Sigmoid colon (tissue), 7 donors: ENCODE measurements at places on chromosomes 16 and 17. TPM values are rescaled to one million over a fixed set of nuclear protein-coding genes. Genes with fewer than 3 reads are reported as not detected.

DNA sequence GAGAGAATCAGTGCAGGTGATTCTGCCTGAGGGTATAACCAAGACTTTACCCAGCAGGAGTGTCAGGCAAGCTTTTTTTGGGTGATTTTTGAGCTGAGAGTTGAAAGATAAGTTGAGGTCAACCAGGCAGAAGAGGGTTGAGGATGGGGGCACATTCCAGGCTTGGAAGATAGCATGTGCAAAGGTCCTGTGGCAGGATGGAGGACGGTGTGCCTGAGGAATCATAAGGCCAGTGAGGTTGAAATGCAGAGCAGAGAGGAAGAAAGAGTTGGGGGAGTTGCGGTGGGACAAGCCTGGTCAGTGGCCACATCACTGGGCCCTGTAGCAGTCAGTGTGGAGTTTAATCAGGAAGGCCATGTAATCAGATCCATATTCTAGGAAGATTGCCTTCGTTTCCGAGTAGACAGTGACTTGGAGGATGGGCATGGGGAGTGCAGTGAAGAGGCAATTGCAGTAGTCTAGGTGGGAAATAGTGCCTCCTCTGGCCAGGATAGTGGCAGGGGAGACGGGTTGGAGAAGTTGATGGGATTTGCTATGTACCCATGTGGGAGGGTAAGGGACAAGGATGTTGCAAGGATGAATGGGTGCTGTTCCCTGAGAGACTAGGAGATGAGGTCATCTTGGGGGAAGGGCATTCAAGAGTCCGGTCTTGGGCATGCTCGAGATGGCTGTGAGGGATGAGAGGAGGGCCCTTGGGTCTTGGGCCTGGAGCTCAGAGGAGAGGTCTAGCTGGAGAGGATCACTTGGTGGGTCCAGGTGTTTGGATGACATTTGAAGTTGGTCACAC lies 3.9 kb downstream of the PLEKHG4 start:
- no peak for DNase-seq

DNA sequence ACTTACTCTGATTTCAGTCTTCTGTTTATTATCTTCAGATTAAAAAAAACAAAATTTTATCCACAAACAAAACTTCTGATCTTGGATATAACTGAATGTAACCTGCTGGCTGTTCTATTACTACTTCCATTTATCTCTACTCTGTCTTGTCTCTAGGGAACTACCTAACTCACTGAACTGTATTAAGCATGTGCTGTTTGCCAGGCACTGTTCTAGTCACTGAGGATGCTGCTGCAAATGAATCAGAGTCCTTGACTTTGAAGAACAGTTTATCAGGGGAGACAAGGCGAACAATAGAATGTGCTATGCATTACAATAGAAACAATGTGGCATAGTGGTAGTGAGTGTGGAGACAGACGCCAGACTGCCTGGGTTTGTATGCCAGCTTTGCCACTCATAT lies 2.3 kb upstream of the ANKRD40 start:
- DNase-seq: no peak

DRC3 gene
- 1.9 TPM for total RNA-seq

DNA sequence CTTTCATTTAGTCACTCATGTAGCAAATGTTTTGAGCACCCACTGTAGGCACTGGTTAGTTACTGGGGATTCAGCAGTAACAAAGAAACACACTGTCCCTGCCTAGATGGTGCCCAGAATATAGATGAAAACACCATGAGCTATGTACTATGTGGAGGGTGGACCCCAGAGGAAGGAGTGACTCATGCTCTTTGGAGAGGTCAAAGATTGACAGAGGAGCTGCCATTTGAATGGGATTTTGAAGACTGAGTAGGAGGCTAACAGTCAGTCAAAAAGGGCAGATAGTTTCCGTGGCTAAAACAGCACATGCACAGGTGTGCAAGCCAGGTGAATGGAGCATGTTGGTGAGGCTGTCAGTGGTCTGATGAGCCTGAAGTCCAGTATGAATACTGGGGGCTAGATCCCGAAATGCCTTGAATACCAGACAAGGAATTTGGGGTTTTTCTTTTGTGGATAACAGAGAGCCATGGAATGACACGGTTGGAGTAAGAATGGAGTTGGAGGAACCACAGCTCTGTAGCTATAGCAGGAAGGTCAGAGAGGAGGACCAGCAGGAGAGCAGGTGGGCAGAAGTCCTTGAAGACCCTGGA lies 6.1 kb downstream of the IL21R start:
- DNase-seq: no peak

DNA sequence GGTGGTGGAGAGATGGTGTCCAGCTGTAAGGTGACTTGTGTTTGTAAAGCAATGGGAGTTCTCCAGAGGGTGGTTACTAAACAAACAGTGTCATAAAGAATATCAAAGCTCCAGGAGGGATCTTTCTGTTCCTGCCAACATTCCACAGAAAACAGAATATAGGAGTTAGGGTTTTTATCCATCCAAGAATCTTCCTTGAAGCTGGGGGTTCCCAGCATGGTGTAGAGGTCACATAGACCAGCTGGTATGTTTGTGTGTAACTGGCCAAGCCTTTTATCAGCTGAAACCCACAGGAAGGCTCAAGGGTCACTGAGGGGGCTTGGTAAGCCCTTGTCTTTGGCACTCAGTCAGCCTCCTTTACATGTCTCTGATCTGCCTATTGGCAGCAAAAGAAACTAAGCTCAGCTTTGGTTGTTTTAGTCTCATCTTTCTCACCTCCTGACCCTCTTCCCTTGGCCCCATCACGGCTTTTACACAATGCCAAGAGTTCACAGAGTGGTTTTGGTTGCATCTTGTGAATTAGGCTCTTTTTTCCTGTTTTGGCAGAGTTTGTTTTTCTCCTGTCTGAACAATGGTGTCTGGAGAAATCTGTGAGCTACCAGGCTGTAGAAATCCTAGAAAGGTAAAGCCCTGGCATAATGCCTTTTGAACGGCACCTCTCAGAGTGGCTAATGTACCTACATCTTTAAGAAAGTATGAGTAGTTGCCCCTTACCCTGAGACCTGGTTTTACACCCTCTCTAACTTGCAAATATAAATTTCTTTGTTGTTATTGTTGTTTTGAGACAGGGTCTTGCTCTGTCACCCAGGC lies 4.6 kb downstream of the CNTD1 start:
- no peak for DNase-seq

BRIP1 gene
- total RNA-seq: 0.27 TPM
